ENCODE measurements at places on chromosomes 3 and 15. TPM values are rescaled to one million over a fixed set of nuclear protein-coding genes. Genes with fewer than 3 reads are reported as not detected.

DNA sequence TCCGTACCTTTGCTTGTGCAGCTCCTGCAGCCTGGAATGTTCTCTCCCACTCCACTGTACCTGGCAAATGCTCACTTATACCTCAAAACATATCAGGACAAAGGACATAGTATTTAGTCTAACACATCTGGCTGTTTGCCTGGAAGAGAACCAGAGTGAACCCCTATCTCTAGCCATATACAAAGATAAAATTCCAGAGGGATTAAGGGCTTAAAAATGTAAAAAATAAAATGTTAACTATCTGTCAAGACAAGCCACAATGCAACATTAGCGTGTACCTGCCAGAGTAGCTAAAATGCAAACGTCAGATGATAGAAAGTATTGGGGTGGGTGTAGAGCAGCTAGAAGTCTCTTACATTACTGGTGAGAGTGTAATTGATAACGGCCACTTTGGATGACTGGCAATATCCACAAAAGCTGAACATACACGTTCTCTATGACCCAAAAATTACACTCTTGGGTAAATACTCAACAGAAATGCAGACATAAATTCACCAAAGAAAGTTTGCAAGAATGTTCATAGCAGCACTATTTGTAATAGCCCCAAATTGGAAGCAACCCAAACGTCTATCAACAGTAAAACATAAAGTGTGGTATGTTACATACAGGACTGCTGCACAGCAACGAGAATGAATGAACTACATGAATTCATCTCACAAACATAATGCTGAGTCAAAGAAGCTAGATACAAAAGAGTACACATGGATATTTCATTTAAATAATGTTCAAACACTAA lies 18.2 kb upstream of the ADPGK start:
- DNase-seq: no peak

- no peak for DNase-seq
Observed at GRCh38 chr3:142236173-142236572, 10.8 kb upstream of the GK5 start.

DNA sequence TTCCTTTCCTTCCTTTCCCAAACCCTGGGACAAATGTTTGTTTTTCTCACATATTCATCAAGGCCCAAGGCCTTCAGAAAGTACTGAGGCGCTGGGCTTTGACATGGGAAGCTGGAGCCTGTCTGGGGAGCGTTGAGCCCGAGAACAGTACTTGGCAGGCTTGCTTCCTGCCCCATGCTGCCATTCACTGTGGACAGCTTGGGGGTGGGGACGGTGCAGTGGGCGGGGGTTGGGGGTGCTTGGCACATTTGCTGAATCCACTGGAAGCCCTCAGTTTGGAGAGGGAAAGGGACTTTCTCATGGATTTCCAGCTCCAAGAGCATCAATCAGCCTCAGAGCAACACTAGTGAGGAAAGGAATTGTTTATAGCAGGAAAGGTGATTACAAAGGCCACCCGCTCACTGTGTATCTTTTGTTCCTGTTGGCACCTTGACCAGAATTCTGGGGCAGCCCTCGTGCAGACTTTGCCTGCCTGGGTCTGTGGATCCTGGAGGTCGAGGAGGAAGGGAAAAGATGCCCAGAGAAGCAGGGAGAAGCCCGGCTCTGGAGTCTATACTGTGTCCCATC lies 199.8 kb upstream of the RGMA start:
- no peak for DNase-seq

DNA sequence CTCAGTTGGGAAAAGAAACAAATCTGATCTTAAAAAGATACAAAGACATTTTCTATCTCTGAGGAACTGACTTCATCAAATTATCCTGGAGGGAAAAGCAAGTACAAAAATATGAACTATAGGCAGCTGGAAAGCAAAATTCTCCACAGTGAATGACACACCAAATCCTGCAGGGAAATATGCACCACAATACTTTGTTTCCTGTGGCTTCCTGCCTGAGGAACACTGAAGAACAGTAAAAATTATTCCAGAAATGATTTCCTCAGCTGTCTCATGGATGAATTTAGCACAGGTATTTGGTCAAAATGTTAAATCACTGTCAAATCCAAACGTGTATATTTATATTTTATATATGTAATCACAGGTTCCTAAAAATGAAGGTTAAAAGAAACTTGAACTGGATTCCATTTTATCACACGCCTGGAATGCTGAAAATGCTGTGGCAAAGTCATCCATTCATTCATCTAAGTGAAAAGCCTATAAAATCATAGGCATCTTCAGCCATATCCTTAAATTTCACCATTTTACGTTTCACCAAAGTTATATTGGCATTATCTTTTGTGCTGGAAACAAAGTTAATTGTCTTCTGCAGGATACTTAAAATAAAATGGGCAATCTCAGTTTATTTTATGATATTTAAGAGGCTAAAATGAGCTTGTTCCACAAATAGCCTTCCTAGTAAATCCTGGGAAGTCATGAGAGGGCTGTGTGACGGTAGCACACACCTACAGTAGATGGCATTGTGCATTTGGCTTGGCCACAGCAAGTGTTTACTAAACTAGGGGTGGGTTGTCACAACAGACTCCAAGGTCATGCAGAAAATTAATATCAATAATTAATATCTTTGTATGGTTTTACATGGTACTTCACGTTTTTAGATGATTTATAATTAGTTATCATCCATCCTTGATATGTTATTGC lies 19.3 kb upstream of the TSC22D2 start:
- DNase-seq: no peak

CCDC14 gene
- 121 TPM for total RNA-seq

DNA sequence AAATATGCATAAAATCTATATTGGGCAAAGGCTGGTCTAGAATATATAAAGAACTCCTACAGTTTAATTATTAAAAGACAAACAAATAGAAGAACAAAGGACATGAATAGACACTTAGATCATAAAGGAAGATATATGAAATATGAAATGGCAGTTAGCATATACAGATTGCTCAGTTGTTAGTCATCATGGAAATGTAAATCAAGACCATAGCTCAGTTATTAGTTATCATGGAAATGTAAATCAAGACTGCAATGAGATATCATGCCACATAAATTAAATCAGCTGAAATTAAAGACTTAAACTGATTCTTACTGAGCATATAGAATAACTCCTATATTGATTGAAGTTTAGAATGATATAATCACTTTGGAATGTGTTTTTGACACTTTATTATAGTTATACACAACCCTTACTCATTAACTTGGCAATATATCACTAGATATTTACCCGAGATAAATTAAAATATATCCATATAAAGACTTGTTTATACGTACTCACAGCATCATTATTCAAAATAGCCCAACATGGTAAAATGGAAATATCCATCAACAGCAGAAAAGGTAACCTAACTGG lies 45.2 kb upstream of the GOLGA8B start:
- DNase-seq: no peak

- DNase-seq: no peak
Observed at GRCh38 chr3:114584734-114585371, 291.0 kb downstream of the TIGIT start.

DNA sequence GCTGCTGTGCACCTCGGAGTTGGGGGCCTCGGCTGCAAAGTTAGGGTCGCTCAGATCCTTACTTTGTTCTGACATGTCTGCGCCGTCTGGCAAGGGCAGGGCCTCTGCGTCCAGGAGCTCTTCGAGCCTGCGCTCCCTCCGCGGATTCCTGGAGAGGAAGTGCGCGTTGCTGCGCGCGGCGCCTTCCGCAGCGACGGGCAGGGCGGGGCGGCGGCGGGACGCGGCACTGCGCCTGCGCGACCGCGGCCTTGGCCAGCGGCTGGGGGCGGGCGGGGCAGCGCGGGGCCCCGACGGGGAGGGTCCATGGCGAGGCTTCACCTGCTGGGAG lies at the start of gene NDN:
TSS of gene NDN (minus strand) at position 163 of the 328 bp plus-strand sequence. CDS start at position 75, 88 bp downstream.
- peak; percentile 81 for DNase-seq

GRCh38 chr3:189276444-189277219 lies 104.9 kb downstream of the TPRG1 start:
- peak; percentile 80 for DNase-seq

DNA sequence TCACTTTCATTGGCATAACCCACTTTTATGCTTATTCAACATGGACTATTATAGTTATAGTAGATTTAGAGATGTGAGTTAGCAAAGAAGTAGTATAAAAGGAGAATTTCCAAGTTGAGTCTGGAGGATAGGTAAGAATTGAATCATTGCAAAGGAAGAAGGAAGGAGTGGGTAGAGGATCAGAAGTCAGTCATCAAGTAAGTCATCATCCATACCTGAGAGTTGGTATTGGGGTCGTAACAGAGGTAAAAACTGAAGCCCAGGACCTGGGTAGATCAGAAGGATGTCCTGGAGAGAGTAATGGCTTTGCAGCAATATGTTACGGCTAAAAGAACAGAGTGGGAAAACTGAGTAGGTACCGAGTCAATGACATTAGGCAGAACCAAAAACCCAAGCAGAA lies 265.7 kb downstream of the SUCLG2 start:
- no peak for DNase-seq

GRCh38 chr3:150080058-150080730 lies 109.5 kb upstream of the PFN2 start:
- DNase-seq: no peak

DNA sequence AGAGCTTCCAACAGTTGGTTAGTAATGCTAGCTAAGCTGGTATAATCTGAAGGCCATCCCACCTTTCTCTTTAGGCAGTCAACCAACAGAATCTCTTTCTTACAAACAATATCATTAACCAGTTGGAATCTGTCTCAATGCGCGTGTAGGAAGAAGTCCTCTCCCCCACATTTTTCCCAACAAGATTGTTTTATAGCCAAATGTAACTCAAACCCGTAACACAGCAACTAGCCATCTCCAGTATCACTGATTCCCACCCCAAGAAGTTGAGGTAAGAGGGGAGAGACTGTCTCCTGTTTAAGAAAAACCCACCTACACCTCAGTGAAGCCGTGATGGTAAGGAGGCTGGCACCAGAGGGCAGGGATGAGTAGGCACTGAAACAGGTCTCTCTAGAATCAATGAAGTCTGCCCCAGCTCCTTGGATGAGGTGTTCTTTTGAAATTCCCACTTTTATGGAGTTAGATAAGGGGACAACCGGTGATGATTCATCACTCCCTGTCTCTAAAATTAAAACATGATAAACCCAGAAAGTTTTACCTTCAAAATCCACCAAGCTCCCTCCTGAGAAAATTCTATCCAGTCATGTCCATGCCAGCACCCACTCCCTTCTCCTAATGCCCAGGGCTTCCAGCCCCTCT lies 30.9 kb downstream of the CDC25A start:
- no peak for DNase-seq

DNA sequence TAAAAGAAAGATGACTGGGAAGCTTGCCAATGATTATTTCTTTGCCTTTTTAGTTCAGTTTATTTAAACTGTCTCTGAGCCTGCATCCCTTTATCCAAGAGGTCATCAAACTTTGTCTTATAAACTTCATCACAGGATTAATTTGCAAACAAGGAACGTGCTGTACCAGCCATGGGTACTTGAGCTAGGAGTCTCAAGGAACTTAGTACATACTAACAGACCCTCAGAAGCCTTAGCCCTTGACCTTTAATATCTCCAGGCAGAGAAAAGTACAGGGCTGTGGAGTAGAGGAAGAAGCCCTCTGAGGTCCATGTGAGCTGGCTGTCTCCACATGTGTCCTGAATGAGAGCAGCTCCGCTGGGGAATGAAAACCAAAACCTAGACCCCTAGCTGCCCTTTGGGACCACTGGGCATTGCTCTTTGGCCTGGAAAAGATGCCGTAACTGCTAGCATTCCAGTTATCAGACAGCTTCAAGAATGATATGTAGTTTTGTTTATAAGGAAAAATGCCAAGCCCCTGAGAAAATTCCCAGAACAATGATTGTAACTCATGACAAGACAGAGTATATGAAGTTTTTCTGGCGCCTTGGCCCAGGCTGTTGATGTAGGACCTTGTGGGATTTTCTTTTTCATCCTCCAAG lies 92.1 kb downstream of the ASB7 start:
- DNase-seq: peak; percentile 72

DNA sequence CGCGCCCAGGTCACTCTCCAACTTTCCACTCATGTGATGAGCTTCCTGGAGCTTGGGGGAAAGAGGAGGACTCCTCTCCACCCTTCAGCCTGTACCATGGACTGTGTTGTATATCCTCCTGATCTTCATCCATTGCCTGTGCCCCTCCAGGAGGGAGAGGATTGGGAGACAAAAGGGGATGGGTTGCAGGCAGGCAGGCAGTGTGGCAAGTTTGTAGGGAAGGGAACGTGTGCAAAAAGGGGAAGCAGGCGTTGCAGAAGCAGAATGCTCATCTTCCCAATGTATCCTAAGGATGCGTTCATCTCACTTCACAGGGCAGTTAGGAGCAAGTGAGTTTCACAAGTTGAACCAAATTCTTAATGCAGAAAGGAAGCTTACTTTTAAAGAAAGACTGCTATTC lies 28.1 kb upstream of the GHSR start:
- no peak for DNase-seq

KY gene
- 0.06 TPM for total RNA-seq

DNA sequence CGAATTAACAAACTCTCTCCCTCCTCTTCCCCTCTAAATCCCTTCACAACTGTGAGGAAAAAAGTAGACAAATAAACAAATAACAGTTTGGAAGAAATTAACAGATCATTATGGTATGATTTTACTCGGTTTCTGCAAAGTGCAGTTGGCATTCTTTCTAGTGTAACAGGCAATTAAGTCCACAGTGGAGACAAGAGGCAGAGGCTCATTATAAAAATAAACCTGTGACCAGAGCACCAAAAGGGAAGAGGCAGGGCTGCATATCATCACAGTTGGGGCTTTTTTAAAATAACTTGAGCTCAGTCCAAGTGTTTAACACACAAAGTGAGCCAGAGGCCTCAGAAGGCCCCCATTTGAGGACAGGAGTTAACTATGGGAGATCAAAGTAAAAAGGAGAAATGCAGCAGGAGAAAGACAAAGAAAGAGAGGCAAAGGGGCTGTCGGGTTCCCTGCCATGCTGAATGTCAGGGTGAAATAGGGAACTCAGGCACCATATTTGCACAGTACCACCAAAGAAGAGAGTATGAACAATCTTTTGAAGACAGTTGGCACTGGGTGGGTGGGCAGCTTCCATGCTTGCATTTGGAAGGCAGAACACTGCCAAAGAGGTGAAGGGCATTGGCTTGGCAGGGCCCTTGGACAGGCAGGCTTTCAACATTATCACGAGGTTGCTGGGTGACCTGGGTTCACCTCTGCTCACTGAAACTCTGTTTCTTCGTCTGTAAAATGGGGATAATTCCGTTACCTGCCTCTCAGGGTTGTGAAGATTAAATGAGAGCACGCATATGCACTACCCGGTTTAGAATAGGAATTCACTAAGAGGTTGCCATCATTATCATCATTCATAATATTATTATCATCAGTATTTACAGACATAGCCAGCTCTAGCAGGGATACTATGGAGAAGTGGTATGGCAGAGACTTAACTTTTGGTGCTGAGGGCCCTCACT lies 134.5 kb downstream of the MEX3B start:
- peak; percentile 75 for DNase-seq

DNA sequence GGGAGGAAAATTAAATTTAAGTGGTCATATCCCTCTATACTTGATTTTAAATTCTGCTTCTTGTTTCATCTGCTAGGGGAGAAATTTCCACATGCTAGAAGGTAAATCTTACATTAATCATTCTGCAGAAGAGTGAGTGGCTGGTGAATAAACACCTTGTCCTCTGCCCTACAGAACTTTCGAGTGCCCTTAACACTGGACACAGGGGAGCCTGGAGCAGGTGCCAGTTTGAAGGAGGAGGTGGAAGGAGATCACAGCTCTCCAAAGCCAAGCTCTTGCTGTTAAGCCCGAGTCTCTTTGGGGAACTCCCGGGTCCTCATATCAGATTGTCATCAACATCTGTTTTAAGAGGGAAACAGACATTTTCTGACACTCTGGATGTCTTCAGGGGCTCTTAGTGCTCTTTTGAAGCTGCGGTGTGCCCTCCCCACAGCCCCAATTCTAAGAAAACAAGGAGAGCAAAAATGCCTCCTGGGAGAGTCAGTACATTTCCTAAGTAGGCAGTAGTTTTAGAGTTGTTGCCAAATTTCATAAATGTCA lies 31.3 kb downstream of the LAMP3 start:
- no peak for DNase-seq

PLSCR4 gene
- 23.4 TPM for total RNA-seq

ST6GAL1 gene
- 89.5 TPM for total RNA-seq
